NCI-H1048 (cell line): ENCODE measurements at places on chromosomes 12 and 14.

GRCh38 chr14:90629471-90629870 is 186.8 kb downstream of the TTC7B start:
- DNase-seq, result no peak

DNA sequence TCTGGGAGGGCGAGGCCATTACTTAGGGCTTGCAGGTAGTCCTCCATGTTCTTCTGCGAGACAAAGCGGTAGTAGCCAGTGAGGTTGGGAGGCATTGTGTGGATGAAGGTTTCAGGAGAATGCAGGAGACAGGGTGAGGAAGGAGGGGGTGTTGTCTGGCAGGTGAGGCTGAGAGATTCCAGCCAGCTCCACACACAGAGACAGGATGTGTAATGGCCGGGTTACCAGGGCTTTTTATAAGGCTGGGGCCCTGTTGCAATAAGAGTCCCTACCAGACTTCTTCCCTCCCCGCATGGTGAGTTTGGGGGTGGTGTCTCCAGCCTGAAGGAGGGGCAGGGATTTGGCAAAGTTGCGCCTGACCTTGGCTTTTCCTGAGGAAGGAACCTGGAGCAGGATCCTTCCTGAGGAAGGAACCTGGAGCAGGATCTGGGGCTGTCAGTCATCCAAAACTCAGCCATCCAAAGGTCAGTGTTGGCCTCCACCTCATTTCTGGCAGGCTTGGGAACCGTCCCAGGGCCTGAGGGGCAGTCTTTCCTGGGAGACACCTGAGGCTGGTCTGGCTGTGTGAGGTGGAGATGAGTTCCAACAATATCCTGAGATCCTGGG is at the start of gene RBP5:
Gene RBP5 (minus strand): TSS at position 209 of the 606 bp plus-strand sequence. CDS start 114 bp downstream, at position 95.
- DNase-seq, result no peak

DNA sequence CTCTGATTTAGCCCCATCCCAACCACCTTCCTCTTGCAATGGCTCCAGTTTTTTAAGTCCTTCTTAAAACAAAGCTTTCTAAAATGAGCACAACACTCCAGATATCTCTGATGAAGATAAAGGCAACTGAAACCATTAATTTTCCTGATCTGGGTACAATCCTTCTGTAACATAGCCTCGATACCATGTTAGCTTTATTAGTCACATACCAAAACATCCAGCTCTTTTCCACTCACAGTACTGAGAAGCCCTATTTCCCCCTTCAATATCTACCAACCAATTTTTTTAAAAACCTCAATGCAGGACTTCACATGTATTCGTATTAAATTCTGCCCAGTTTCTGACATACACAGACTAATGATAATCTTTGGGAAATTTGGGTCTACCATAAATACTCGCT is 105.9 kb downstream of the MED13L start:
- no peak for DNase-seq

DNA sequence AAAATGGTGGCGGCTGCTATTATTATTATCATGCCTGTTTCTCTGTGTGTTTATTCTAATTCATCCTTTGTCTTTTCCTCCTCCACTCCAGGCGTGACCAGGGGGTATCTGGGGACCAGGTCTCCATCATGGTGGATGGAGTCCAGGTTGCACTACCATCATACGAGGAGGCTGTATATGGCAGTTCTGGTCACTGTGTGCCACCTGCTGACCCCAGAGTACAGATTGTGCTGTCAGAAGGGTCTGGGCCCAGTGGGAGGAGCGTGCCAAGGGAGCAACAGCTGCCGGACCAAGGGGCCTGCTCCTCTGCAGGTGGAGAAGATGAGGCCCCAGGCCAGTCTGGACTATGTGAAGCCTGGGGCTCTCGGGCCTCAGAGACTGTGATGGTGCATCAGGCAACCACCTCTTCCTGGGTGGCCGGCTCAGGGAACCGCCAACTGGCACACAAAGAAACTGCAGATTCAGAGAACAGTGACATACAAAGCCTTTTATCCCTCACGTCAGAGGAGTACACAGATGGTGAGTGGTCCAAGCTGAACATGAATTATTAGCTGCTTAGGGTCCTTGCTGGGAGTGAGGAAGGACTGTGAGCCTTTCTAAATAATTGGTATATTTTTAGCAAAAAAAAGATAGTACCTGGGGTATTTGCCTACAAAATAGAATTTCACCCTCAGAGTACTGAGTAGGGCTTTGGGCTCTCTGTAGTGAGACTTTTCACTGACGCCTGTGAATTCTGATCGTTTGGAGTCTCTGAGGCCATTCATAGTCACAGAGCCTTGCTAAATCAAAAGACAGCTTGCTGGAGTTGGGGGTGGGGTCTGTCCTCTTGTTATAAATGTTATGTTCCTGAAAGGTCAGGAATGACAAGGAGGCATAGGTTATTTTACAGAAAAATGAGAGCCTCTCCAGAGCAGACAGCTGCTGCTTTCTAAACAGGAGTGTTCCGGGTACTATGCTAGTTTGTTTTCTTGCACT is 58.1 kb upstream of the SRSF5 start:
- no peak for DNase-seq
